ENCODE measurements at places on chromosomes 3 and 15.

- DNase-seq, result no peak
Measured at GRCh38 chr15:38035701-38036100, 101.3 kb downstream of the TMCO5A start.

- no peak for DNase-seq
Measured at GRCh38 chr3:176953106-176954060, 243.9 kb downstream of the TBL1XR1 start.

DNA sequence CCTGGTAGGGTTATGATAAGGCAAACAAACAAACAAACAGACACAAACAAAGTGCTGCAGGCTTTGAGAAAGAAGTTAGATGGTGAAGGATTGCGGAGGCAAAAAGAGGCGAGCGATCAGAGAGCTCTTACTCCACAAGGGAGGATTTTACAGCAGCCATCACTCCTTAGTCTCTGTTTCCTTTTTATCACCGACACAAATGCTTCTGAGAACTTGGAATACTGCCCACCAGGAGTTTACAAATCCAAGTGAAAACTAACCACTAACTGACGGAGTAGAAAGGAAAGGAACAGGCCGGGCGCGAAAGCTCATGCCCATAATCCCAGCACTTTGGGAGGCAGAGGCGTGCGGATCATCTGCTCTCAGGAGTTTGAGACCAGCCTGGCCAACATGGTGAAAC is 35.6 kb upstream of the GPR160 start:
- DNase-seq, result no peak

- no peak for DNase-seq
Measured at GRCh38 chr3:196707566-196707965, 4.5 kb downstream of the CEP19 start.

DNA sequence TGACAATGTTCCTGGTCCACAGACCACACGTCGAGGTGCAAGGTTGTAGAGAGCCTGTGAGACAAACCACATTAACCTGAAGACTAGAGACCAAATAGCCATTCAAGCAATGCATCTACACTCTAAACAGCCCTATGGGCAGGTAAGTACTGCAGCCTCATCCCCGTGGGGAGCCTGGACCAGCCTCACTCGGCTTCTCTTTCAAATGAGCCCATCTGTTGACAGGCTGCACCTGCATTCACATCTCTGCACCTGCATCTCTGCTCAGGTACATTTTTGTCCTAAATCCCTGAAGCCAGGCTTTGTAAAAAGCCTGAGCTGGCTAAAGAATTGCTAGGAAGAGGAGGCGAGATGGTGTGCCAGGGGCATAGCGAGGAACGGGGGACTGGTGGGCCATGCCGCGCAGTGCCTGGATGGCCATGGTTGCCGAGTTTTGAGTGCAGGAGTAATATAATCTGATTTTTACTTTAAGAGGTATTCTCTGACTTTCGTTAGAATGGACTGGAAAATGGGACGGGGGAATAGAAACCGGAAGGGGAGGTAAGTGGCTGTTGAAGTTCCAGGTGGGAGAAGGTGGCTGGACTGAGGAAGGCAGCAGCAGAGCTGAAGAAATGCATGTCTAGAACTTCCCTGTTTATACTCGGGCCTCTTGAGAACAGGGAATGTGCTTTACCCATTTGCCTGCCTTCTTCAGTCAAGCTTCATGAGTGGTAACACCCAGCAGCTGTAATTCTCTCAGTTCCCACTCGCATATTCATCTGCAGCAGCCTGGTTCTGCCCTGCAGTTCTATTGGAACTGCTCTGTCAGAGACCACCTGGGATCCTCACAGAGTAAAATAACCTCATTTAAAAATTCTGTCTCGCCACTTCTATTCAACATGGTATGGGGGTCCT is 226.4 kb downstream of the OPA1 start:
- no peak for DNase-seq

GRCh38 chr3:126208606-126209256 is 28.3 kb upstream of the ALDH1L1 start:
- no peak for DNase-seq

GRCh38 chr3:30679045-30679444 is 72.6 kb downstream of the TGFBR2 start:
- DNase-seq, result no peak

DNA sequence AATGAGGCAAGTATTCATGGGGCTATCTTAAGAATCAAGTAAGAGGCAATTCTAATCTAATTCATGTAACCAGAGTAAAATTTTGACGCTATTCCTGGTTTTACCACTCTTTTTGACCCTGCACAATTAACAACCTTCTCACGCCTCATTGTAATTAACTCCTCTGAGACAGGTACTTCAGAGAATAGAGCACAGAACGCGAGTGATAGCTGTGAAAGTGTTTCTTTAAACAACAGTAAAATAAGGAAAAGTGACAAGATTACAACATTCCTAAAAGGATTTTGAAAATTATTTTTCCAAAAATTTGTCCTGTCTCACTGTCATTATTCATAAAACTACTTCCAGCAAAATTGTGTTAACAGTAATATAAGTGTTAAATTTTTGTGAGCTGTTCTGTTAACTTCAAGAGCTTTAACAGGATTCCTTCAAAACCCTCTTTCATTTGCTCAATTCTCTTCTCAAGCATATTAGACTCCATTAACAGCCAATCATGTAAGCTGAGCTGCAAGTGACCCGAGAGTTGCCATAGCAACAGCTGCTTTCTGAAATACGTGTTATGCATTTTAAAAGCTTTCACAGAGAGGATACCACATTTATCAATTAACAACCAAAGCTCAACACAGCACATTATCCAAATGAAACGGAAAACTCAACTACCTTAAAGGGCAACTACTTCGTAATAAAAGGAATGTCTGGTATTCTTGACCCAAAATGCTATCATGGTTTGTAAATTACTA is 93.1 kb downstream of the STAG1 start:
- DNase-seq, result no peak

GRCh38 chr3:170868577-170869238 is 1.3 kb downstream of the RPL22L1 start:
- DNase-seq, result no peak

DNA sequence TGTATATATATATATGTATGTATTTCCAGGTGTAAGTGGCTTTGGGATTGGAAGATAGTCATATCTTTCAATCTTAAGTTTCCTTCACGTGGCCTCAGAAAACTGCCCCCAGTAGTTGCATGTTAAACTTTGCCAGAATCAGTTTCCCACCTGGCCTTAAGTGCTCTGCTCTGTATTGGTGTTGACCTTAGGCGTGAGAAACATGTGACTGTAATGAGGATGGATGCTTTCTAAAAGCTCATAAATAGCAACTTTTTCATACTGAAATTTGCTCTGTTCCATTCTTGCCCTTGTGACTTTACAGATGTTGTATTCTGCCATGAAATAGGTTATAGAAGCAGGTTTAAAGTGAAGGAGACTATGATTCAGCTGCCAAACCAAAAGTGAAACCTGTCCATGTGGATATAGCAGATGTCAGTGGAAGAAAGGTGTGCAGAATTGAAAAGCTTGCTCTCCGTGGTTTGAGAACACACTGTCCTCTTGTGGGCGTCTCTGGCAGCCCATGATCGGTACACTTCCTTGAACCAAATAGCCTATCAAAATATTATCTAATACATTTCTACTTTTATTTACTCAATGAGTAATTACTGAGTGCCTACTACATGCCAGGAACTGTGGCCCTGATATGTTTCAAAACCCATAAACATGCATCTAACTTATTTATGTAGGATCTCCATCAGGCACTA is 15.8 kb downstream of the SCG5 start:
- no peak for DNase-seq

DNA sequence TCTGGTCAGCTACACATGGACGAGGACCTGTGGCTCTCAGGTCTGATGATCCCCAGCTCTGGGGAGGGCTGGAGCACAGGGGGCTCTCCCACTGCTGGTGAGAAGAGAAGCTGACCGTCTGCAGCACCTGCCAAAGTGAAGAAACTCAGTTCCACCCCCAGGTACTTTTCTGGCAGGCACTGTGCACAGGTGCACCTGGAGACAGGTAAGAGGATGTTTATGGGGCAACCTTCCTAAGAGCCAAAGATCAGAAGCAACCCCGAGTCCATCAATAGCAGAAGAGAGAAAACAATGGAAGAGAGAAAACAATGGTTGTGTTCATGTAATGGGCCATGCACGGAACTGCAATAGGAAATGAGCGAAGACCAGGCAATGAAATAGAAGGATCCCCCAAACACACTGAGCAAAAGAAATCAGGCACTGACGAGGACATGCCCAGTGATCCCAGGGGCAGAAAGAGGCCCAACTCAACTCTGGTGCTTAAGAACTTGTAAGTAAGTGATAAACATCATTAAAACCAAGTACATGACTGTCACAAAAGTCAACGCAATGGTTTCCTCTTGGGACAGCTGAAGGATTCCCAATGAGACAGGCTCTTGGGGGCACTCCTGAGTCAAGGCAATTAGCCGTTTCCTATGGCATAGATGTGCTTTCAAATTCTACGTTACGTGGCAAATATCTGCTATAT is 95.0 kb upstream of the ALDH1A3 start:
- DNase-seq, result no peak

GRCh38 chr3:127794402-127794801 is 27.9 kb downstream of the MGLL start:
- no peak for DNase-seq

DNA sequence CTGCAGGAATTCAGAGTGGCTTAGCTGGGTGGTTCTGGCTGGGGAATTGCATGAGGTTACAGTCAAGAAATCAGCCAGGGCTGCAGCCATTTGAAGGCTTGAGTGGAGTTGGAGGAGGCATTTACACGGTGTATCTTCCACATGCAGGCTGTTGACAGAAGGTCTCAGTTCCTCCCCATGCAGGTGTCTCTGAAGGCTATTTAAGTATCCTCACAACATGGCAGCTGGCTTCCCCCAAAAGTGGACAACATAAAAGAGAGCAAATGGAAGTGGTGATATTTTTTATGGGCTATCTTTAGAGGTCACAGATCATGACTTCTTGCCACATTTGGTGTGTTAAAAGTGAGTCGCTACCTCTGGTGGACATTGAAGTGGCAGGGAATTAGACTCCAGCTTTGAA is 60.1 kb upstream of the SPRED1 start:
- no peak for DNase-seq

- no peak for DNase-seq
Measured at GRCh38 chr3:37737134-37737533, 124.5 kb upstream of the CTDSPL start.

- no peak for DNase-seq
Measured at GRCh38 chr3:51637144-51637940, 33.7 kb upstream of the TEX264 start.
